Frontal cortex (tissue), 4 donors: ENCODE measurements at places on chromosomes 1 and 21.

- DNase-seq, result no peak
These were observed 1.5 kb upstream of the ZMPSTE24 start for GRCh38 chr1:40256401-40257084.

GRCh38 chr1:227788271-227789083 lies 27.0 kb upstream of the PRSS38 start:
- peak; percentile 41 for DNase-seq

GRCh38 chr1:204456826-204457442 lies 37.7 kb downstream of the PIK3C2B start:
- no peak for DNase-seq

- no peak for DNase-seq
These were observed 43.2 kb upstream of the ARHGAP29 start for GRCh38 chr1:94280541-94280940.

GRCh38 chr1:16155537-16156410 lies at the start of gene EPHA2:
TSS of gene EPHA2 (minus strand) at chr1:16156069. CDS start at chr1:16155932, 137 bp downstream.
- peak; percentile 93 for DNase-seq

- peak; percentile 73 for DNase-seq
These were observed 5.9 kb upstream of the FNDC5 start for GRCh38 chr1:32876341-32877210.

GRCh38 chr1:93961906-93962305 lies 52.7 kb upstream of the GCLM start:
- DNase-seq, result no peak

- DNase-seq, result peak; percentile 59
These were observed 610 bp downstream of the WDR26 start for GRCh38 chr1:224433701-224434672.

- DNase-seq, result no peak
These were observed 12.3 kb upstream of the SLC30A10 start for GRCh38 chr1:219940707-219941106.

GRCh38 chr1:244286341-244286740 lies 165.4 kb downstream of the ADSS2 start:
- DNase-seq, result no peak

DNA sequence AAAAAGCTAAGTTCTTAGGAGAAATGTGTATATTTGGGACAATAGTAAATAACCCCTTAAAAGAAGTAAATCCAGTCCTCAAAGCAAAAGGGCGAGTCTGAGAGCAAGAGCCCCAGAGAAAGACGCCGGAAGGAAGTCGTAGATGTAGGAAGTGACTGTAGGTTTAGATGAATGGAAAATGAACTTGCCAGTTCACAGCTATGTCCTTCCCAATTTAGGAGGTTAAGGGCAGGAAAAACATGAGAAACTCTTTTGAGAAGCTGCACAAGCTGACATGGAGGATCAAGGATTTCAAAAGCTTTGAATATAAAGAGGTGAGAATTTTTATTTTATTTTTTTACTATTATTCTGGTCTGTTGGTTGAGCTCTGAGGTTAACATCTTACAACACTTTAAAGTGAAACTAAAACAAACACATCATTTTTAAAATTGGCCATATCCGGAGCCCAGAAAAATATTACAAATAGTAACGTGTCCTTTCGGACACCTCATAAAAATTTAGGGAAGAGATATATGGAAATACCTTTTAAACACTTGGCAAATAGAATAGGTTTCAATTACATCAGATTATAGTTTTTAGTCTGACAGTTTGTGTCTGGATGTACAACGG lies 1178.6 kb downstream of the MRPL39 start:
- no peak for DNase-seq

DNA sequence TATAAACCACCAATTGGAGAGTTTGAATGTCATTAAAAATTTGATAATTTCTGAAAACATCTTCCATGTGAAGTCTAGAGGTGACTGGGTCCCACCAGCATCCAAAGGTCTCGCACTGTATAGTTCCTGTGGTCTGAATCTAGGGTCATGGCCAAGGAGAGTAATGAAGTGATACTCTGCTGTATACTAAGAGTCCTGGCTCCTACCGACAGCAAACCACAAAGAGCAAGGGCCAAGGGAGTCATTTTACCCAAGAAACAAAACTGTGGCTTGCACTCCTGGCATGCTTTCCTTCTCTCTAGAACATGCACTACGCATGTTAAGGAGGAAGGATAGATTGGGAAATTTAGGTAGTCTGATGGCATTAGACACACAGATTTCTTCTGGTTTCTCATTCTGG lies 115.6 kb downstream of the BRINP2 start:
- no peak for DNase-seq

DNA sequence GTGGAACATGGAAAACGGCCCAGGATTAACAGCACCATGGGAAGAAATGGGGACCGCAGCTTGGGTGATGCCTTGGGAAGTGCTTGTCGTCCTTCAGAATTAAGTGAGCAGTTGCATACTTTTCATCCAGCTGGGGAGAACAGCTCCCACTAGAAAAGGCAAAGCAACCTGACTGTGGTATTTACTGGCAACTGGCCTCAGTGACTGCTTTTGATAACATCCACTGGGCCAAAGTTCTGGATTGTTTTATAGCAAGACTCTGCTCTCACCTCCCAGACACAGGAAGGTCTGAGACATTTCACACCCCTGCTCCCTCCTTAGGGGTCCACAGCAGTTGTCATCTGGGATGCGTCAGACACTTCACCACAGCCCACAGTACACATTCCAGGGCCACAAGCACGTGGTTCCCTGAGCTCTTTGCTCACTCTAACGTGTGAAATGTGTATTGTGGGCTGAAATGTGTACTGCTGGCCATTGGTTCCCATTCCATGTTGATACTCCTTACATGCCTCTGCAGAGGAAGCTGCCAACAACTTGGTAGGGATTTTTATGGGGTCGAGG lies 6.6 kb downstream of the PAPPA2 start:
- DNase-seq, result no peak

DNA sequence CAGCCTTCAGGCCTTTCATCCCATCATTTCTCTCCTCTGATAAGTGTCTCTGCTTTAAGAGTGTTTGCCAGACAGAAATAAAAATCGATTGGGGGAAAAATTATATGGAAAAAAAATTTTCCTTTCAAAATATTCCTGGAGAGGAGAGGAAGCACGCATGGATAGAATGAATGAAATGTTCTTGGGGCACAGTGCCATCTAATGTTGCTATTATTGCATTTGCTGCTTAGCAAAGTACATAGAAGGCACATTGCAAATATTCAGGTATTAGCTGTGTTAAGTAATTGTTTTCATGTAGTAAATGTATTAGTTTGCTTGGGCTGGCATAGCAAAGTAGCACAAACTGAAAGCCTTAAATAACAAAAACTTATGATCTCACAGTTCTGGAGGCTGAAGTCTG lies 18.1 kb downstream of the B3GALT5 start:
- no peak for DNase-seq

- no peak for DNase-seq
These were observed 47.1 kb downstream of the LEPR start for GRCh38 chr1:65467536-65467935.

GRCh38 chr1:201578008-201578888 lies 39.3 kb downstream of the NAV1 start:
- DNase-seq, result no peak

GRCh38 chr21:42010507-42011495 lies 641 bp upstream of the ZBTB21 start:
- DNase-seq, result peak; percentile 45

GRCh38 chr1:156608981-156609380 lies 7.7 kb upstream of the GPATCH4 start:
- no peak for DNase-seq

GRCh38 chr1:54645806-54646676 lies 4.5 kb downstream of the MROH7 start:
- no peak for DNase-seq

DNA sequence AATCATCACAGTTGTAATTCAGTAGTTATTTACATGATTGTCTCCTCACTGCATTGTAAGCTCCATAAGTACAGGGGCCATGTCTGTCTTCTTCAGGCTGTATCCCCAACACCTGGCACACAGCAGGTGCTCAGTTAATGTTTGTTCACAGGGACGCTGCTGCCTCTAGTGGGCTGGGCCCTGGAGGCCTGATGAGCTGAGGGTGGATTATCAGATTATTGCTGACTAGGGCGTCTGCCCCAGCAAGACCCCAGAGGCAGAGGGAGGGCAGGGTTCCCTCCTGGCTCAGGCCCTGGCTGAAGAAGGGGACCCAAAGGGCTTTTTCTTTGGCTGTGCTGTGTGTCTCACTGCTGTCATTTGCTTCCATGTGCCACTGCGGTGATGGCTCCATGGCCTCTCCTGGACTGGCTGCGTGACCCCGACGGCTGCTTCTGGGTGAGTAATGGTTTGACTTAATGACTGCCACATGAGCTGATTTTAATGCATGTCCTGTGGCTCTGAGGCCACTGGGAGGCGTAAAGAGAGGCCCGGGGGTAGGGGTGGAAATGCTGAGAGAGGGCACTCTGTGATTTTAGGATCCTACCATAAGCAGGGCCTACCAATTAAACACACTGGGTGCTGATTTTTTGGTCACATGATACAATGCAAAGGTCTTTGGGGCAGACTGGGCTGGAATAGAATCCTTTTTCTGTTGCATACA lies 20.8 kb upstream of the EPB41 start:
- no peak for DNase-seq

DNA sequence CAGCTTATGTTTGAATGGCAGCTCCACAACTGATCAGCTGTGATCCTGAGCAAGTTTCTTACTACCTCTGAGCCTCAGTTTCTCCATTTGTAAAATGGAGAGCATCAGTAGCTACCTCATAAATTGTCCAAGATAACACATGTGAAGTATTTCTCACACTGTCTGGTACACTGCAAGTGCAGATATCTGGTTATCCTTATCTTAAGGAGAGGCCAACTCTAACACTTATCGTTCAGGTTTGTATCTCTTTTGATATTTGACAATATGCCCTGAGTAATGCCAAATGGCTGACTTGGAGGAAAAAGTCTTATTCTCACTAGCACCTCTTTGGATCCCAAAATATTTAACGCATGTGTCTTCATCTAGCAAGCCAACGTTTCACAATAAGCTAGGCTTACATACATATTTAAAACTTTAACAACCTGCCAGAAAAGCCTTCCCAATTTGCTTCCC lies 2.7 kb downstream of the CSRP1 start:
- DNase-seq, result no peak

DNA sequence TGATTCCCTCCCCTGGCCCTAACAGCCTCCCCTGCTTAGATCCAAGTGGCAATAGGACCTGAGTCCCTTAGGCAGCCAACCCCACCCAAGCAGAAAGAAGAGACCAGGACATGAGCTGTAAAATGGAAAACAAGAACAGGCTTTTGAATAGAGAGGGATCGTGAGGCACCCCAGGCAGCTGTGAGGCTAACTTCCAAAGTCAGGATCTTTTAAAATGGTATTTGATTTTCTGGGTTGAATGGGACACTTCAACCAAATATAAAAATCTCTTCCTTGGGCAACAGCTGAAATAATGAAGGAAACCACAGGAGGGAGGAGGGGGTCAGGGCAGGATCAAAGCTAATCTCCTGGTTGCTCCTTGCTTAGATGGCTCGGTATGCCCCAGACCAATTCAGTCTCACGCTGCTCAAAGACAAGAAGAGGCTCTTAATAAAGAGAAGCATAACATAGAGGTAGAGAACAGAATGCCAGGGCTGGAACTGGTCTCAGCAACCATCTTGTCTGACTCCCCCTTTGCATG lies 28.6 kb upstream of the AVPR1B start:
- DNase-seq, result no peak

DNA sequence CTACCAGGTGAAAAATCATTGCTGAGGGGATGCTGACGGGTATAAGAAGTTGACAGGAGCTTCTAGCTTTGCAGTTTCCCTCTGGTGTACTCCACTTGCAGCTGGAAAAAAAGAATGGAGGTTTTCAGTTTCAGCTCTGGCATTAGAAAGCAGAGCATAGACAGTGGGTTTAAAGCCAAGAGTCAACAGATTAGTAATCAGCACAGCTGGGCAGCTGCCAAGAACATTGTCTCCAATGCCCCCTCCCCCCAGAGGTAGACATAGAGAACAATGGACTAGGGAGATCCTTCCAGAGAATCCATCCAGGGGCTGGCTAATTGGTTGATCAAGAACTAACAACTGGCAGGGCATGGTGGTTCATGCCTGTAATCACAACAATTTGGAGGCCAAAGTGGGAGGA lies 10.1 kb upstream of the ZBTB8B start:
- no peak for DNase-seq

GRCh38 chr1:212853658-212854057 lies 4.4 kb upstream of the FLVCR1 start:
- DNase-seq, result no peak

- DNase-seq, result no peak
These were observed 861 bp upstream of the DRAXIN start for GRCh38 chr1:11690397-11691301.

DNA sequence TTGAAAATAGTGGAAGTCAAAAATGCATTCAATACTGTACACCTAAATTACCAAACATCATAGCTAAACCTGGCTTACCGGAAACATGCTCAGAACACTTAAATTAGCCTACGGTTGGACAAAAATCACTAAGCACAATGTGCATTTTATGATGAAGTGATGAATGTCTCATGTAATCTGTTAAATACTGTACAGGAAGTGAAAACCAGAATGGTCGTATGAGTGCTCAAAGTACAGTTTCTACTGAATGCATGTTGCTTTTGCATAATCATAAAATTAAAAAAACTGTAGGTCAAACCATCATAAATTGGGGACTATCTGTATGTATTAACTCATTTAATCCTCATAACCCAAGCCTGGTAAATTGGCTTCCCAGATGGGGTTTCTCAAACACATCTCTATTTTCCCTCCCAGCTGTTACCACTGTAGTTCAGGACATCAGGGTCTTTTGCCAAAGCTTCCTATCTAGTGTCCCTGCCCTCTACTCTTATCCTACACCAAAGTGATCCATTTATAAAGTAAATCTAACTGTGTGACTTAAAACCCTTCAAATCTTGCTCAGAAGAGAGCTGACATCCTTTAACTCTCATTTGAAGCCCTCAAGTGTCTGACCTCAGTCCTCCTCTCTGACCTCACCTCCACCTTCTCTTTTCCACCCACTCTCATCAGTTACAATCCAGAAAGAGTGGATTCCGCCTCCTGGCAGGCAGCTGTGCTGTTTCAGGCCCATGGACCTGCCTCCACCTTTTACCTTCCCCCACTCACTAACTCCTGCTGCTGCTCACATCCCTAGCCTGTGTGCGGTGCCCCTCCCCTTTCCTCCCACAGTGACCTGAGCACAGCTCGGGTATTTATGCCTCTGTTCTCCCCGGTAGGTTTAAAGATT lies 356.4 kb upstream of the ST6GALNAC5 start:
- no peak for DNase-seq

- no peak for DNase-seq
These were observed 402.0 kb downstream of the LTN1 start for GRCh38 chr21:28590676-28591075.
